ENCODE measurements at places on chromosomes 7 and 10.

DNA sequence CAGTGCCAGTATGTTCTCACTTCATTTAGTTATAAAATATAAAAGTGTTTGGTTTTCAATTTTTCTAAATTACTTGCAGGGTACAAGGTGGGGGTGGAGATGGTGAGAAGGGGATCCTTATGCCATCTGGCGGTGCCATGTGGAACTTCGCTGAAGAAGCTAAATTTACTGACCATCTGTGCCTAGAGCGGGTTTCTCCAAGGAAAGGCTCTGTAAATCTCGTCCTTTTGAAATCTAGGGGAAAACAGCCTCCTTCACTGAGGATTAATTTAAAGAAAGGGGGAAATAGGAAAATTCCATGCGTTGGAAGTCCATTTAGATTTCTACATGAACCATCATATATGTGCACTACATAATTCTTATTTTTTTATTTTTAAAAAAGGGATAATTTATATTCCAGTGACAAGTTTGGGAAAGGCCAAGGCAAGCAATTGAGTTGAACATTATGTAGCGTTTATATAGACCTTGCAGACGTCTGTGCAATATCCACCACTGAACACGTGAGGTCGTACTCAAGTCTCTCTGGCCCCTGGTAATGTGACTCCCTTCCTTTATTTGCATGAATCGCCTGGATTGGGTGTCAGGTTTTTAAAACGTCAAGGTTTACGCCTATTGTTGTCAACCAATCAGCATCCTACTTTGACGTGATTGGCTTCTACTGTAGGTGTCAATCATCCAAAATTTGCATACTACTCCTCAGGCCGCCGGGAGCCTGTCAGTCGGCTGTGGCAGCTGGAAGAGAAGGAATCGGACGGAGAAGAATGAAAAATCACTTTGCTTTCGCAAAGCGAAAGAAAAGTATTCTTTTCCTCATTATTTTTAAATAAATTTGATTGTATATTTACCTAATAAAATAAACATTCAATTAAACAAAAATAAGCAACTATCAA, 297.1 kb upstream of the NFE2L3 start:
- DNase-seq: peak; percentile 100

GRCh38 chr10:61994405-61995219, 93.1 kb downstream of the ARID5B start:
- DNase-seq: no peak

- DNase-seq: peak; percentile 65
Observed at GRCh38 chr10:13634207-13634606, 47.4 kb downstream of the PRPF18 start.

GRCh38 chr10:99433378-99434020, 3.1 kb upstream of the GOT1 start:
- no peak for DNase-seq

GRCh38 chr10:90847436-90847835, 10.4 kb downstream of the HTR7 start:
- DNase-seq: no peak

DNA sequence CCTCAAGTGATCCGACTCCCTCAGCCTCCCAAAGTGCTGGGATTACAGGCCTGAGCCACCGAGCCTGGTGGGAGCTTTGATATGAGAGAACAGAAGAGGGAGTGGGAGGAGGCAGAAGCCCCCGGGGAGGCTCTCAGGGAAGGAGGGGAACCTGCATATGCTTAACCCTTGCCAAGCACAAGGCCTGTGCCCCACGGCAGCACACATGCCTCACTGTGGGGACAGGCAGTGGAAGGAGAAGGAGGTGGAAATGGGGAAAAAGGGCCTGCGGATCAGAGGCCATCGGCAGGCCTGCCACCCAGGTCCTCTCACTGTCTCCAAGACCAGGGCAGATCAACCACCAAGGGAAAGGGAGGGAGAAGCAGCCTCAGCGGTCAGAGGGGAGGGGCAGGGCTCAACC, 7.2 kb upstream of the GRID1 start:
- no peak for DNase-seq

- no peak for DNase-seq
Observed at GRCh38 chr10:15052121-15052520, 8.4 kb downstream of the OLAH start.

- DNase-seq: no peak
Observed at GRCh38 chr10:97416565-97416964, 9.4 kb upstream of the PGAM1 start.

DNA sequence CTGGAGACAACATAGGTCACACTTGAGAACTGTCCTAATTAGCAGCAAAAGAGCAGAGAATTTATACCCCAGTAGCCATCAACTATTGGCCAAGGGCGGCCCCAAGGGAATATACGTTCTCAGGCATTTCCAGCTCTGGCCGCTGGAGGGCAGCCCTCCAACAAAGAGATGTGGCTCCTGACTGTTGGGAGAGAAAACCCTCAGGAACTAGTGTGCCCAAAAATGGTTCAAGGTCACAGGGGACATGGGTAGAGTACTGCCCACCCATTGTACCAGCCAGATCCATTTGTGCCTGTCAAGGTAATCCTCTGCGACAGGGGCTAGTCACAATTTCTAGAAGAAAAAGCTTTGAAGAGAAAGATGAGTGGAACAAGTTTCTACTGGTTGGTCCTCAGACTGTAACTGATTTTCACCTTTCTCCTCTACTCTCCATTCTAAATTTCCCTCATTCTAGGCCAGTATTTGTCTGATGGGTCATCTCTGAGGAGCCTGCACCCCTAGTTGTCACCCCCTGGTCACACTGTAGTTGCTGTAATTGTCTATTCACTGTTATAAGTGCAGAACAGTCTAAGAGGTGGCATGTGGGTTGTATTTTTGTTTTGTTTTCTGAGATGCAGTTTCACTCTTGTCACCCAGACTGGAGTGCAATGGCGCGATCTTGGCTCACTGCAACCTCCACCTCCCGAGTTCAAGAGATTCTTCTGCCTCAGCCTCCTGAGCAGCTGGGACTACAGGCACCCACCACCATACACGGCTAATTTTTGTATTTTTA, 14.7 kb upstream of the C7orf33 start:
- DNase-seq: peak; percentile 24
